Ovary (tissue), 10 donors: ENCODE measurements at places on chromosomes 16 and 17.

DNA sequence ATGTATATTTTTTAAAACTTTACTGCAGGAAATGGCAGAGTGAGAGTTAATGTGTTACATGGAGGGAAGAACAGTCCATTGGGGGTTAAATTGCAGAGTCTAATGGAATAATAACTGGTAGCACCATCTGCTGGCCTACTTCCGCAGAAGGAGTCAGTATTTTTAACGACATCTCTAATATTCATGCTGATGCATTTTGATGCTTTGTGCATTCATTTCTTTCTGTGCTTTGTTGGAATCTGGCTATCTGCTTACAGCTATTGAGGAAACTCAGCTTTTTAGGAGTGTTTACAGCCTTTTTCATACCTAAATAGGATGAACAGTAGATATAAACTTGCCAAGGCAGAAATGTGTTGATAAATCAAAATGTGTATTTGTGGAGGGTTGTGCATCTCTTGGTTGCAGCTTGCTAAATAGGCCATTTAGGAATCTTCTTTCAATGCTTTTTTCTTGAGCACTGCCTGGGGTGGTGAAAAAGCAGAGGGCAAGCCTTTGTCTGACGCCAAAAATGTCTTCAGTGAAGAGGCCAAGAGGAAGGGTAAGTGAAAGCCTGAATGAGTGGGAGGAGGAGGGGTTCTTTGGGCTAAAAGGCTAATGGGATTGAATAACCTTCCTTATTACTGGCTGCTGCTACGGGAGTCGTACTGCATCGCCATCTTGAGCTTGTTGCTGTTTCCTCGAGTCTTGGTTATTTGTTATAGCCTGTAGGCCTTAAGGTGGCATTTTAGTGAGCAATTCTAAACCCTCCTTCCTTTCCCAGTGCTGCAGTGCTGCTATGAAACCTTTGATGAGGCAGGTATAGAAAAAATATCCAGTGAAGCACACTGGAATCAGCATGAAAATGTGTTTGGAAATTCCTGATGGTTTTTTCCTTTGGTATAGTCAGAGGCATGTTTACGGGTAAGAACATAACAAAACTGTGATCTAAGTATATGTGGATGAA, 153.3 kb downstream of the CHD9 start:
- H3K4me3 ChIP-seq = peak overlapping the region; percentile 29
- no peaks in the 10 kb centered on the region for H3K4me1 ChIP-seq
- no peaks in the 10 kb centered on the region for H3K27me3 ChIP-seq
- DNase-seq = peak; percentile 28
- peak overlapping the region; percentile 81 for H3K27ac ChIP-seq

- H3K27me3 ChIP-seq = no peaks in the 10 kb centered on the region
- no peaks in the 10 kb centered on the region for H3K36me3 ChIP-seq
- H3K4me3 ChIP-seq = no peak overlapping the region
- H3K27ac ChIP-seq = no peak overlapping the region
- DNase-seq = no peak
- no peaks in the 10 kb centered on the region for H3K4me1 ChIP-seq
Measured at GRCh38 chr16:73217654-73218053, 169.7 kb upstream of the ZFHX3 start.

DNA sequence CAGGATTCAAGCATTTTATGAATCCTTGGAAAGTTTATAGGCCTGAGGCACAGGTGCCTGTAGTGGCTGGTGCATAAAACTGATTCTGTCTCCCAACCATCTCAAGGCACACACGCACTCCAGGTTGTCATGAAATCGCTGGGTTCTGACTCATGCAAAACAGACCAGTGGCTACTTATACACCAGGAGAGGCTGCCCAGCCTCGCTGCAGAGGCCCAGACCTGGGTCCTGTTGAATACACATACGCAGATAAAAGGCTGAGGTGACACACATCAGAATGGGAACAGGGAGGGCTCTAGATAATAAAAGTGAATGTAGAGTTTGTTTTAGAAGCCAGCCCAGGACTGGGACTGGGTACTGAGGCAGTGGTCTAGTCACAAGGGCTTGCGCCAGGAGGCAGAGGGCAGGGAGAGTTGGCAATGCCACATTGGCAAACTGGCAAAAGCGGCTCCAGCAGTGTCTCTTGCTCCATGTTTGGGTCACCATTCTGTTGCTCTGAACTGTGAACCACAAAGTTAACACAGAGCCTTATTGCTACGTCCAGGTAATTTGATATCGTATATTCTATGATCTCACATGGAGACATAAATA, 13.6 kb downstream of the OR1D5 start:
- H3K27me3 ChIP-seq = no peaks in the 10 kb centered on the region
- H3K36me3 ChIP-seq = no peaks in the 10 kb centered on the region
- peaks cover 2% of the 10 kb centered on the region for H3K4me1 ChIP-seq
- no peak for DNase-seq
- no peak overlapping the region for H3K4me3 ChIP-seq

GRCh38 chr17:79562931-79563210, 48.0 kb downstream of the RBFOX3 start:
- no peaks in the 10 kb centered on the region for H3K36me3 ChIP-seq
- H3K4me1 ChIP-seq = no peaks in the 10 kb centered on the region
- no peak overlapping the region for H3K27ac ChIP-seq
- H3K4me3 ChIP-seq = no peak overlapping the region
- H3K27me3 ChIP-seq = no peaks in the 10 kb centered on the region

DNA sequence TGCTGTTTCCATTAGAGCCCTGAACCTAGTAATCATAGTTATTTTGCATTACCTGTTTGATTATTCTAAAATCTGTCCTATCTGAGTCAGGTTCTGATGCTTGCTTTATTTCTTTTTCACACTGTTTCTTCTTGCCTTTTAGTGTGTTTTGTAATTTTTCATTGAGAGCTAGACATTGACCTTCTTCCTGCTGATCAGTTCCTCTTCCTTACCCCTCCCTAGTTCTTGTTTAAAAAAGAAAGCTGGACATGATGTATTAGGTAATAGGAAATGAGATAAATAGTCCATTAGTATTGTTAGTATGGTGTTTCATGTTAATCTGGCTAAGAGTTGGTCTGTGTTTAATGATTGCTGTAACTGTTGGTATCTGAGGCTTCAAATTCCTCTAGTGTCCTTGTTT, 13.4 kb downstream of the WWP2 start:
- H3K4me3 ChIP-seq = no peak overlapping the region
- no peaks in the 10 kb centered on the region for H3K27me3 ChIP-seq
- H3K36me3 ChIP-seq = no peaks in the 10 kb centered on the region
- H3K4me1 ChIP-seq = peaks cover 3% of the 10 kb centered on the region
- no peak for DNase-seq

DNA sequence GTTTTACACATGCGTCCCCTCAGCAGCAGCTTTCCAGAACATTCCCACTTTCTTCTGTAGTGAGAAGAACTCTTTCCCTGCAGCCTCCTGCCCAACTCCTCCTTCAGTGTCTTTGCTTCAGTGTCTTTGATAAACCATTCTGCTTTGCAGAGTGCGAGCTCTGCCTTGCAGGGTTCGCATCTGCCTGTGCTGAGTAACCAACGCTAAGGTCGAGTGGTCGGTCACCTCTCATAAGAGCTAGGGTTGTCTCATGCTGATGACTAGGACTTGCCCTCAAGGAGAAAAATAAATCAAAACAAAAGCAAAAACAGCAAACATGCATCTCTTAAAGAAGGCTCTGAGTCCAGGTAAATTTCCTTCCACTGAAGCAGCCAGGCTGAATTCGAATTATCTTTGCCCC, 22.7 kb downstream of the MAPT start:
- H3K27me3 ChIP-seq = no peaks in the 10 kb centered on the region
- H3K36me3 ChIP-seq = no peaks in the 10 kb centered on the region
- H3K4me1 ChIP-seq = no peaks in the 10 kb centered on the region
- no peak for DNase-seq
- no peak overlapping the region for H3K27ac ChIP-seq
- H3K4me3 ChIP-seq = no peak overlapping the region

DNA sequence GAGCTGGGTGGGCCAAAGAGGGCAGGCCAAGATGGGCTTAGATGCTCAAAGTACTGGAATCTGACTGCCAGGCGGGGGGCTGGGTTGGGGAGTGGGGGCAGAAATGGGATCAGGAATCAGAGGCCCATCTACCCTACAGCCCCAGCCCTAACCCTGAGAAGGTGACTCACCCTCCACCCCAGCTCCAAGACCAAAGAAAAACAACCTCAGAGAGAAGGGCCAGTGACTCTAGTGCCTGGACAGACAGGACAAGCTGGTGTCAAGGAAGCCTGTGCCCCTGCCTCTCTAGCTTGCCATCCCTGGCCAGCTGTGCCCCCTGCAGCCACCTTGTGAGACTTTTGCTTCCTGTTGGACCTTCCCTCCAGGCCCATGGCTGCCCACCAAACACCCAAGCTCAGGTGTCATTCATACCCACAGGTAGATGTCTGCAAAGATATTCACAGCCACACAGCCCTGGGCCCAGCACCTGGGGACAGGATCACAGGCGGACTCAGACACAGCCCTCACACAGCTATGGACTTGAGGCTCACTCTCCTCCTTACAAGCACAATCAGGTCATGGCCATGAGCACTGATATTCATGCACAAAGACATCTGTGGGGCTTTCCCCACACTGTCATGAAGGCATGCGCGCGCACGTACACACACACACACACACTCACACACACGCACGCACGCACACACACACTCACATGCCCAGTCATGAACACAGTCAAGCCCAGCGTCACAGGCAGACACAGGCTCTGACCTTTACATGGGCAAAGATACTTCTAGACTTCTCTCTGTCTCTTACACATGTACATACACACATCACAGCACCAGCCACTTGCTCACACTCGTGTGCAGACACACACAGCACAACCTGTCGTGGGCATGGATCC, 2.8 kb downstream of the WNT3 start:
- no peak overlapping the region for H3K4me3 ChIP-seq
- peaks cover 4% of the 10 kb centered on the region for H3K4me1 ChIP-seq
- H3K27me3 ChIP-seq = no peaks in the 10 kb centered on the region
- no peak for DNase-seq
- no peaks in the 10 kb centered on the region for H3K36me3 ChIP-seq

DNA sequence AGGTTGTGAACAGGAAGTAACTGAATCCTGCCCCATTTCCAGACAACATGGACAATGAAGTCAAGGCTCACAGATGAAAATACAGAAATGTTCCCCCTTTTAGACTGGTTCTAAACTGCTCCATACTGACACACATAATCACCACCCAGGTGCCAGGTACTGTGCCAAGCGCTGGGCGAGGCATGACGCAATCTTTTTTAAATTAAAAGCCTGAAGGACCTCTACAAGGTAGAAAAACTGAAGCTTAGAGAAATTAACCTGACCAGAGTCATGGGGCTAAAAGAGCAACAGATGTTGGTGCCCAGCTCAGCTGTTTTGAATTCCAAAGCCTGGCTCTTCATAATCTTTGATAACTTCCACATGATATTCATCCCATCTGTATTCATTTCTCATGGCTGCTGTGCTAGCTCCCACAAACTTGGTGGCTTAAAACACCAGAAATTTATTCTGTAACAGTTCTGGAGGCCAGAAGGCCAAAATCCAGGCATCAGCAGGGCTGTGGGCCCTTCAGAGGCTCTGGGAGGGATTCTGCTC, 4.9 kb upstream of the RAB11FIP4 start:
- H3K27me3 ChIP-seq = no peaks in the 10 kb centered on the region
- DNase-seq = no peak
- no peaks in the 10 kb centered on the region for H3K4me1 ChIP-seq
- no peak overlapping the region for H3K4me3 ChIP-seq
- H3K36me3 ChIP-seq = no peaks in the 10 kb centered on the region

GRCh38 chr16:47065766-47066688, 77.7 kb downstream of the NETO2 start:
- no peak overlapping the region for H3K27ac ChIP-seq
- no peaks in the 10 kb centered on the region for H3K4me1 ChIP-seq
- no peaks in the 10 kb centered on the region for H3K27me3 ChIP-seq
- H3K36me3 ChIP-seq = no peaks in the 10 kb centered on the region
- DNase-seq = no peak

- H3K27ac ChIP-seq = no peak overlapping the region
- H3K27me3 ChIP-seq = no peaks in the 10 kb centered on the region
- no peak overlapping the region for H3K4me3 ChIP-seq
- no peak for DNase-seq
- no peaks in the 10 kb centered on the region for H3K4me1 ChIP-seq
Measured at GRCh38 chr17:34379868-34380267, 16.8 kb upstream of the CCL1 start.

- no peaks in the 10 kb centered on the region for H3K36me3 ChIP-seq
- H3K27ac ChIP-seq = no peak overlapping the region
- no peak for DNase-seq
- no peaks in the 10 kb centered on the region for H3K4me1 ChIP-seq
- H3K27me3 ChIP-seq = no peaks in the 10 kb centered on the region
Measured at GRCh38 chr17:41127371-41127770, 3.4 kb upstream of the KRTAP4-12 start.

DNA sequence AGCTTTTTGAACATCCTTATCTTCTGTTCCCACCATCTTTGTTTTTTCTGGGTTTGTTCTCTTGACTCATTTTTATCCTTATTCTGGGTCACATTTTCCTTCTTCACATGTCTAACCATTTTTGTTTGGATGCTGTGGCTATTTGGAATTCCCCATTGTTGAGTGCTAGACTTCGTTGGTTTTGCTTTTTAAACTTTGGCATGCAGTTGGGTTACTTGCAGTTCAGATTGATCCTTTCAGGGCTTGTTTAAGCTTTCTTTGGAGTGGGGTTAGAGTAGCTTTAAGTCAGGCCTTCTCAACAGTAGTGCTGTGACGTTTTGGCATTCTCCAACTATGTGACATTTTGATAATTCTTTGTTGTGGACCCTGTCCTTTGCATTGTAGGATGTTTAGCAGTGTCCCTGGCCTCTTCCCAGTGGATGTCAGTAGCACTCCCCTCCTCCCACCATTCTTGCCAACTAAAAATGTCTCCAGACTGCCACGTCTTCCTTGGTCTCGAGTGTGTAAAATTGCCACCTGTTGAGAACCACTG, 21.1 kb downstream of the PRMT7 start:
- no peaks in the 10 kb centered on the region for H3K27me3 ChIP-seq
- no peaks in the 10 kb centered on the region for H3K36me3 ChIP-seq

- no peaks in the 10 kb centered on the region for H3K27me3 ChIP-seq
- peak; percentile 42 for DNase-seq
- peaks cover 9% of the 10 kb centered on the region for H3K4me1 ChIP-seq
- H3K36me3 ChIP-seq = no peaks in the 10 kb centered on the region
- no peak overlapping the region for H3K27ac ChIP-seq
Measured at GRCh38 chr16:81004646-81005353, 1.9 kb downstream of the CMC2 start.

DNA sequence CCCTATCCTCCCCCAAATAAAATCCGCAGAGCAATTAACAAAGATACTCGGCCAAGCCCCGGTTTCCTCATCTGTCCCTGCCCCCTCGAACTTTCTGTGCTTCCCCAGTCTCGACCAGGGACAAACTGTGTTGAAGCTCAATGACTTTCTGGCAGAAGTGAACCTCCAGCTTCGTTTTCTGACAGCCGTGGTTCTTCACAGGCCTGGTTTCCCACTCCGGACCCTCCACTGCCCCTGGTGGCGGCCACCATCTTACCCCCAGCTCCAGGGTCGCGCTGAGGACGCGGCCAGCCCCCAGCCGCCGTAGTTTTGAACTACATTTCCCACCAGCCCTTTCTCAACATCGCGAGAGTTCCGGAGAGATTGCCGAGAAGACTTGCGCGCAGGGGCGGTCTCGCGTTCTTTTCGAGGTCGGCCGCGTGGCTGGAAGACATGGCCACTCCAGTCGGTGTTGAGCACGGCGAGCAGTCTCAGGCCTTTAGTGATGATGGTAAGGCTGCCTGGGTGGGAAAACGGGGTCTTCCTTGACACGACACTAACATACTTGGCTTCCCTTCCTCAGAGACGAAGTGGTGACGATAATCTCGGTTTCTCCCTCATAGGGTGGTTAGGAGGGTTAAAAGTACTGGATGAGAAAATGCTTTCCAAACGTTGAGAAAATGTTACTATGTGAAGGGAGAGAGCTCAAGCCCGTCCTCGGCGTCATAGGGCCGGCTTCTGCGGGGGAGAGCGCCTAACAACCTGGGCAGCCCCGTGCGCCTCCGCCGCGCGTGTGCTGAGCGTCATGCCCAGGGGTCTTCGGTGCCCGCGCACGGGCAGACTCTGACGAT, 17.7 kb downstream of the PRCD start:
- H3K27ac ChIP-seq = peak overlapping the region; percentile 41
- no peaks in the 10 kb centered on the region for H3K27me3 ChIP-seq
- no peaks in the 10 kb centered on the region for H3K36me3 ChIP-seq
- peak; percentile 93 for DNase-seq
- H3K4me3 ChIP-seq = peak overlapping the region; percentile 58
